Psoas muscle (tissue), 8 donors: ENCODE measurements at places on chromosomes 7 and 10. TPM values are rescaled to one million over a fixed set of nuclear protein-coding genes. Genes with fewer than 3 reads are reported as not detected.

AKR1B15 gene
- 49.9 TPM for total RNA-seq

GDF2 gene
- total RNA-seq, result not detected

CLCN1 gene
- 9.8 TPM for total RNA-seq

ABCC2 gene
- 2.3 TPM for total RNA-seq

SPDYE2B gene
- not detected for total RNA-seq
